CD4-positive, alpha-beta T cell treated with Interleukin-6 for 4 hours (primary cell): ENCODE measurements at places on chromosomes 16 and 17.

DNA sequence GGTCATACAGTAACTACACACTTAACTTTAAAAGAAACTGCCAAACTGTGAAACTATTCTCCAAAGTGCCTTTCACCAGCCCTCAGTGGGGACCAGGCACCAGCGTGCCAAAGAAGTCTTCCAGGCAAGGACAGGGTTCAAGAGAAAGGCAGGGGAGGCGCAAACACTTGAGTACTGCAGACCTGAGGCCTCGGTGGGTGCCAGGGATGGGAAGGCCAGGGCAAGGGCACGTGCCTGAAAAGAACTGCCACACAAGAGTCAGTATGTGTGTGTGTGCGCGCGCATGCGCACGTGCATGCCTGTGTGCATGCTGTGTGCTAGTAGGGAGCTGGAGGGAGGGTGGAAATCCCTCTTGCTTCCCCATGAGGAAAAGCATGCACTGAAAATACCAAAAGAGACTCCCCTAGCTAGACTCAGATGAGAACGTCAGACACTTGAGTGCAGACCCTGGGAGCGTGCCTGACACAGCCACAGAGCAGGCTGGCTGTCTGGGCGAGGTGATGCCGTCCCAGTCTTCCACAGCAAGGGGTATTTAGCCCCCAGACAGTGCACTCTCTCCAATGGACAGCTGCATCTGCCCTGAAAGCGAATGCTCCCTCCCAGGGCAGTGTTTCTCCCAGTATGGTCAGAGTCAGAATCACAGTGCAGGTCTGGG lies 40.1 kb upstream of the GSG1L start:
- no peak for DNase-seq

DNA sequence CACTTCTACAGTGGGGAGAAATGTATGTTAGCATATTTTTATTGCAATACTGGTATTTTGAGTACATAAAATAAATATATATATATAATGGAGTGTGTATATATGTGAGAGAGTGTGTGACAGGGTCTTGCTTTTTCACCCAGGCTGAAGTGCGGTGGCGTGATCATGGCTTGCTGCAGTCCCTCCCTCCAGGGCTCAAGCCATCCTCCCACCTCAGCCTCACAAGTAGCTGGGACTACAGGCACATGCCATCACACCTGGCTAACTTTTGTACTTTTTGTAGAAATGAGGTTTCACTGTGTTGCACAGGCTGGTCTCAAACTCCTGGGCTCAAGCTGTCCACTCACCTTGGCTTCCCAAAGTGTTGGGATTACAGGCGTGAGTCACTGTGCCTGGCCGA lies 4.1 kb downstream of the CYLD start:
- peak; percentile 17 for DNase-seq

- no peak for DNase-seq
Observed at GRCh38 chr16:49809062-49809461, 46.9 kb downstream of the ZNF423 start.

DNA sequence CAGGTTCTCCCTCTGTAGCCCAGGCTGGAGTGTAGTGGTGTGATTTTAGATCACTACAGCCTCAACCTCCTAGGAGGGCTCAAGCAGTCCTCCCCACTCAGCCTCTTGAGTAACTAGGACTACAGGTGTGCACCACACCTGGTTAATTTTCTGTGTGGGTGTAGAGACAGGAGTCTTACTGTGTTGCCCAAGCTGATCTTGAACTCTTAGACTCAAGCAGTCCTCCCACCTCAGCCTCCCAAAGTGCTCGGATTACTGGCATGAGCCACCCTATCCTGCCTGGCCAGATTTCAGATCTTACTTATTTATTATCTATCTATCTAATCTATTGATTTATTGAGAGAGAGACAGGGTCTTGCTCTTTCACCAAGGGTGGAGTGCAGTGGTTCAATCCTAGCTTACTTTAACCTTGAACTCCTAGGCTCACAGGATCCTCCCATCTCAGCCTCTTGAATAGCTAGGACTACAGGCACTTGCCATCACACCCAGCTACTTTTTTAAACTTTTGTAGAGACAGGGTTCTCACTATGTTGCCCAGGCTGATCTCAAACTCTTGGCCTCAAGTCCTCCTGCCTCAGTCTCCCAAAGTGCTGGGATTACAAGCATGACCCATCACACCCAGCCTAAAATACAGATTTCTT lies 61.8 kb downstream of the TUBD1 start:
- DNase-seq = no peak

GRCh38 chr16:3570420-3571062 lies 6.7 kb downstream of the NLRC3 start:
- DNase-seq = no peak

DNA sequence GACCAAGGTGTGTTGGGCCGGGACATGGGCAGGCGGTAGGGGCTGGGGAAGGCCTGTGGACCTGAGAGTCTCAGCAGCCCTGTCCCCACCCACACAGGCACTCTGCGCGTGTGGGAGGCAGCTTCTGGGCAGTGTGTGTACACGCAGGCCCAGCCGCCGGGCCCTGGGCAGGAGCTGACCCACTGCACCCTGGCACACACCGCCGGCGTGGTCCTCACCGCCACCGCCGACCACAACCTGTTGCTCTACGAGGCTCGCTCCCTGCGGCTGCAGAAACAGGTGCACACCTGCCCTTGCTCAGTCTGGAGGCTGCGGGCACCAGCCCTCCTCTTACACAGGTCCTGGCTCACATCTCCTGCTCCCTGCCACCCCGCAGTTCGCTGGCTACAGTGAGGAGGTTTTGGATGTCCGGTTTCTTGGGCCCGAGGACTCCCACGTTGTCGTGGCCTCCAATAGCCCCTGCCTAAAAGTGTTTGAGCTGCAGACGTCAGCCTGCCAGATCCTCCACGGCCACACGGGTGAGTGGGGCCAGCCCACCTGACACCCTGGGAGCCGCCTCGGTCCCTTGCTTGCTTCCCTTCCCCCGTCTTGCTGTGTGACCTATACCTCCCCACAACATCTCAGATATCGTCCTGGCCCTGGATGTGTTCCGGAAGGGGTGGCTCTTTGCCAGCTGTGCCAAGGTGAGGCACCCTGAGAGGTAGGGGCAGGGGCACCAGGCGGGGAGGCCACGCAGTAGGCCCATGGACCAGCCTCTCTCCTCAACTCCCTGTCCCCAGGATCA lies 3.8 kb downstream of the TBL3 start:
- DNase-seq = no peak

DNA sequence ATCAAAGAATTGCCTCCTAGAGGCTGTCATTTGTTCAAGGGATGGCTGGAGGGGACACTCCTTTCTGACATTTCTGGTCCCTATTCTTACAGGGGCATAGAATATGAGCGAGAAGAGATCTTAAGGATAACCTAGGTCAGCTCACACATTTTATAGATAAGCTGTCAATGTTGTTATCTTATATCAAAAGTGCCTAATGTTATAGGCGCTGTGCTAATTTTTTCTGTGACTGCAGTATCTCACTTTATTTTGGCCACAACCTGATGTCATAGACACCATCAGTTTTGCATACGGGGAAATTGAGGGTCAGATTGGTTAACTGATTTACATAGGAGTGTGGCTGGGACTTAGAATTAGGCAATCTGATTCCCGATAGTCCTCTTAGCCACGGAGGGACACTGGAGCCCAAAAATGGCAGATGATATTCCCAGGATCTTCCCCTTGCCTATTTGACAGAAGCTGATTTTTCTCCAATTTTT lies 1.2 kb downstream of the CPD start:
- no peak for DNase-seq

DNA sequence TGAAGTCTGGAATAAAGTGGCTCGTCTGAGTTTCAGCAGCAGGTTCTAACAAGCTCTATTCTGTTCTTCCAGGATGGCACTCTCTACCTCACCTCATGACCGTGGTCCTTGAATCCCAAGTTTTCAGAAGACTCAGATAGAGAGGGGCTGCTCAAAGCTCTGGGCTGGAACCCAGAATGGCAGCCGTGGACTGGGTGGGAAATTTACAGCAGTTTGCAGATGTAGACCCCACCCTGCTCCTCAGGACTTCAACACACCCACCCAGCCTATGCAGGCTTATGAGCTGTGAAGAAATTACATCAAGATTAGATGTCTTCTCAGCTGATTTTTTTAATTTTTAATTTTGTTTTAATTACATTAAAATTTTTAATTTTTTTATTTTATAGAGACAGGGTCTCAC lies 59.4 kb downstream of the METRNL start:
- no peak for DNase-seq

DNA sequence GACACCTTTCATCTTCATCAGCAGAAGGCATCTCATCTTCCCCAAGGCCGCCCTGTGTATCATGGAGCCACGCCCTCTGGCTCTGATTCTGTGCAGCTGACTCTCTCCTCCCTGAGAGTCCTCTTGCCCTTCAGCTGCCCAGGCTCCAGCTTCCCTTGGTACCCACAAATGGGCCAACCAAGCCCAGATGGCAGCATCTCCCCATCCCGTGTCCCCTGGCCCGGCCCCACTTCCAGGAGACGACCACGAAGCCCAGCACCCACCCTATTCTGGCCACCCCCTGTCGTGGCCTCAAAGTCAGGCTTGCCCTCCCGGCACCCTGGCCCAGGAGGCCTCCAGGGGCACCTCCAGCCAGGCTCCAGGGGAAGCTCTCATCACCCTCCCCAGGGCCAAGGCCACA lies 31.3 kb upstream of the KSR1 start:
- no peak for DNase-seq

- DNase-seq = no peak
Observed at GRCh38 chr16:51922476-51922875, 624.5 kb downstream of the TOX3 start.

DNA sequence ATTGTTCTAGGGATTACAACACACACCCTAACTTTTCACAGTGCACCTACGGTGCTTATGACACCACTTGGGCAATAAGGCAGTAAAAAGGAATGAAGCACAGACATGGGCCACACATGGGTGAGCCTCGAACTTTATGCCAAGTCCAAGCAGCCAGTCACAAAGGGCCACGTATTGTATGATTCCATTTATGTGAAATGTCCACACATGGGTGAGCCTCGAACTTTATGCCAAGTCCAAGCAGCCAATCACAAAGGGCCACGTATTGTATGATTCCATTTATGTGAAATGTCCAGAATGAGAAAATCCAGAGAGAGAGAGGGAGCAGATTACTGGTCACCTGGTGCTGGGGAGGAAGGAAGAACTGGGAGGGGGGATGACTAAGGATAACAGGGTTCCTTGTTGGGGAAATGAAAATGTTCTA lies 22.2 kb downstream of the RMI2 start:
- no peak for DNase-seq

GRCh38 chr17:70096861-70097260 lies 21.8 kb downstream of the KCNJ16 start:
- DNase-seq = no peak

GRCh38 chr16:69563605-69564580 lies 1.9 kb upstream of the NFAT5 start:
- DNase-seq = peak; percentile 39

- DNase-seq = no peak
Observed at GRCh38 chr17:76951375-76951905, 83.2 kb downstream of the MGAT5B start.

- DNase-seq = peak; percentile 72
Observed at GRCh38 chr16:20849589-20850390, 43.5 kb downstream of the REXO5 start.

DNA sequence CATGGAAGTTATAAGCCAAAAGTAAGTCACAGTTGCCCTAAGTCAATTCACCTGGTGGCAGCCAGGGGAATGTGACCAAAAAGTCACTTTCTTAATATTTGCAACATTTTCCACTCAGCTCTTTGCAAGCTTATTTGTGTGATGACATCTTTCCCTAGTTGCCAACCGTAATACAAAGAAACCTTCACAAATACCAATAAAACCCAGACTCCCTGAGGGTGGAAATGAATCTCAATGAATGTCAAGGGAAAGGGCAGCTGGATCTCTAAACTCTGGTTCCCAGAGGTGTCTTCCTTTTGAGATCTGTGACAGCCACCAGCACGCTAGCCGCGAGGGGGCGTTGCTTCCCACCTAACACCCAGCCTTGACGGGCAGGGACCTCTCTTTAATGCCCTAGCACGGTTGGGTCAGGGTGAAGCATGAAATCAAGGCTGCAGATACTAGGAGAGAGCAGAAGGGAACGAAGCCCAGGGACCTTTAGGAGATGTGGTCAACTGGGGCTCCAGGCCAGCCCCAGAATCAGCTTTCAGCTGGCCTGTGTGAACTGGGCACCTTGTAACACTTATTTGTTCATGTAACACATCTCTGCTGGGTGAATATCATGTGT lies 82.2 kb downstream of the CMC2 start:
- peak; percentile 27 for DNase-seq

GRCh38 chr17:37744961-37745800 lies at the start of gene HNF1B:
Gene HNF1B, minus strand, starts transcription at chr17:37745059. Its CDS starts 175 bp downstream, at chr17:37744884.
- DNase-seq = no peak

DNA sequence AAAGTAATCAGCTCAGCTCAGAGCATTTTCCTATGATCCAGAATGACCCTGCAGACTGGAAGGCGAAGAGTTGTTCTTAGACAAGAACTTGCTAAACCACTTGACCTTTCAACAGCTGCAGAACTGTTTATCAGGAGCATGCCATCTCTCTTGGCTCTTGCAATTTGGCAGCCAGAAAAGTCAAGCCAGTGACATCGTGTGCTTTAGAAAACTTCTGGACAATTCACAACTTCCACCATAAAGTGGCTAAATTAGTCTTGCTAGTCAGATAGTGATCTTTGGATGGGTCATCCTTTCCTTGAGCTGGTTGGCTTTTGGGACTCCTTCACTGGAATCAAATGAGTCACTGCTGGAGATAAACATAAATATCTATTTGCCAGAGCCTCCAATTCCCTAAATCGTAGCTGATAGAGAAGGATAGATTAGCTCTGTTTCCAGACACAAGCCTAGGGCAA lies 146.5 kb downstream of the MAP2K6 start:
- DNase-seq = no peak

DNA sequence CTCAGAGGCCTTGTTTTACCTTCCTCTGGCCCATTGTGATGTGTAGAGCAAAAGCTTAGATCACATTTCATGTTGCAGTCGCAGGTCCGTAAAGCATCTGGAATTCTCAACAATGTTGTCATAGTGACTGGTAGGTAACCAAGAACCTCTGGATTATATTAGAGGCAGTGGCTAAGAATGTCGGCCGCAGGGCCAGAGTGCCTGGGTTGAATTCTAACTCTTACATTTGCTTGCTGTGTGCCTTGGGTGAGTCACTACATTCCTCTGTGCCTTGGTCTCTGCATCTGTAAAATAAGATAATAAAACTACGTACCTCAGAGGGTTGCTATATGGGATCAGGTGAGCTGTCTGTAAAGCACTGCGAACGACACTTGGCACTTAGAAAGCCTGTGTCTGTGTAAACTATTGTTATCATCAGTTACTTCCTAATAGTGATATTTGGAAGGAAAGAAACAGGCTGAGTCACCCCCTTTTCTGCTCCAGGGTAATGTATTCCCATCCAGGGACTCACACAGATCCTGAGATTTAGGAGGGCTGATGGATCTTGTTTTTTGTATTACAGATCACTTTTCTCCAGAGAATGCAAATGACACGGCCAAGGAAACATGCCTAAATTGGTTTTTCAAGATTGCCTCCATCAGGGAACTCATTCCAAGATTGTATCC lies 52.2 kb downstream of the VPS35L start:
- no peak for DNase-seq

GRCh38 chr16:24116046-24116776 lies 139.9 kb upstream of the CACNG3 start:
- no peak for DNase-seq

- DNase-seq = no peak
Observed at GRCh38 chr17:35807371-35808144, 1.7 kb upstream of the TAF15 start.

- no peak for DNase-seq
Observed at GRCh38 chr16:87581857-87582215, 20.5 kb upstream of the JPH3 start.
